Umbilical cord (tissue), 2 donors: ENCODE measurements at places on chromosomes 5 and 9.

DNA sequence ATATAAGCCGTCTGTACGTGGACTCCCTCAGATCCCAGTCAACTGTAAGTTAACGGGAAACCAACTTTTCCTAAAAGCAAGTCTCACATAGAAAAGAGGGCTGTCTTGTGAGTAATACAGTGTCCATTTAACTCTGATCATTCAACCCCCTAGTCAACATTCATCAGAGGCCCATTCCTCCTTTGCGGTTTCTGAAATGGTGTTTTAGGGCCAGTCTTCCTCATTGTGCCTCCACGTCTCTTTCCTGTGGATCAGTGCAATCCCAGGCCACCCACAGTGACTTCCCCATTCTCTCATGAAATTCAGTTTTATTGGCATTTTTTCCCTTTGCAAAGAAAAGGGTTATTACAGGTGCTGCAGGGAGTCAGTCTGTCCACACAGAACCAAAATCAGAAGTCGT, 261.8 kb downstream of the NR3C1 start:
- DNase-seq = no peak

- no peak for DNase-seq
Observed at GRCh38 chr9:127970401-127971313, 10.1 kb downstream of the EEIG1 start.

GRCh38 chr5:68137511-68138140, 77.9 kb upstream of the PIK3R1 start:
- no peak for DNase-seq

- DNase-seq = no peak
Observed at GRCh38 chr9:133103987-133104505, 17.0 kb downstream of the RALGDS start.

DNA sequence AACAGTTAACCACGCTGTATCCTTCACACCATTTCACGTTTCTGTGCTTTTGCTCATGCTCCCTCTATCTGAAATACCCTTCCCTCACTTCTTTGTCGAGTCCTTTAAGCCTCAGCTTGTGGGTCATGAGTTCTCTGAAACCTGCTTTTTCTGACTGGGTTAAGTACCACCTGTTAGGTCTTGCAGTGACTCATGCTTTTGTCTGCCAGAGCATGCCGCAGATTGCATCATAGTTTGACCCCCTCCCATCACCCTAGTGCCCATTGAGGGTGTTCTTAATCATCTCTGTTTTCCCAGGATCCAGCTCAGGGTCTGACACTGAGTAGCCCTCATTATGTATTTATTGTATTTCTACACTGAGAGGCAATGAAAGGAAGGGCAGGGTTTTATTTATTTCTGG, 190.2 kb downstream of the ASTN2 start:
- no peak for DNase-seq

DNA sequence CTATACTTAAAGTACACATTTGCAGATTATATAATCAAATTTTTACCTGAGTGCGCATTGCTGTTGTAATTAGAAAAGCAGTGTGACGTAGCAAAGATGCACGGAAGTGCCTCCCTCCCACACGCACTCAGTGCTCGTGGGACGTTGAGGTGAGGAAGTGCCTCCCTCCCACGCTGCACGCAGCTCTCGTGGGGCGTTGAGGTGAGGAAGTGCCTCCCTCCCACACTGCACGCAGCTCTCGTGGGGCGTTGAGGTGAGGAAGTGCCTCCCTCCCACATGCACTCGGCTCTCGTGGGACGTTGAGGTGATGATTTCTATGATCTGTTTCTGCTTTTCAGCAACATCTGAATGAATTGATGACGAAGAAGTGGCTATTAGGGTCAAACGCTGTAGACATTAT, 21.0 kb downstream of the EXOC3 start:
- DNase-seq = no peak

DNA sequence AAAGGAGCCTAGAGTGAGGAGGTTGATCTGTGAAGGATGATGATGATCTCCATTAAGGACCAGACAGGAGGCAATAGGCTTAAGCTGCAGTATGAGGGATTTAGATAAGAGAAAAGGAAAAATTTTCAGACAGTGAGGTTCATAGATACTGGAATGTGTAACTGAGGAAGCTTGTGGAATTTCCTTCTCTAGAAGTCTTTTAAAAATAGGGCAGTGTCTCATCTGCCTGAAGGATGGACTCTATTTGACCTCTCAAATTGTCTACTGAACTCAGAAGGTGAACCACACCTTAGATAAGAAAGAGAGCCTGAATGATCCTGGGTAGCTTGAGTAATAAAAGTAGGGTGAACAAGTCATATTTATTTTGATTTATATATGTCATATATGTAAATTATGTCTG, 148.2 kb upstream of the CDKN2B start:
- DNase-seq = peak; percentile 90

DNA sequence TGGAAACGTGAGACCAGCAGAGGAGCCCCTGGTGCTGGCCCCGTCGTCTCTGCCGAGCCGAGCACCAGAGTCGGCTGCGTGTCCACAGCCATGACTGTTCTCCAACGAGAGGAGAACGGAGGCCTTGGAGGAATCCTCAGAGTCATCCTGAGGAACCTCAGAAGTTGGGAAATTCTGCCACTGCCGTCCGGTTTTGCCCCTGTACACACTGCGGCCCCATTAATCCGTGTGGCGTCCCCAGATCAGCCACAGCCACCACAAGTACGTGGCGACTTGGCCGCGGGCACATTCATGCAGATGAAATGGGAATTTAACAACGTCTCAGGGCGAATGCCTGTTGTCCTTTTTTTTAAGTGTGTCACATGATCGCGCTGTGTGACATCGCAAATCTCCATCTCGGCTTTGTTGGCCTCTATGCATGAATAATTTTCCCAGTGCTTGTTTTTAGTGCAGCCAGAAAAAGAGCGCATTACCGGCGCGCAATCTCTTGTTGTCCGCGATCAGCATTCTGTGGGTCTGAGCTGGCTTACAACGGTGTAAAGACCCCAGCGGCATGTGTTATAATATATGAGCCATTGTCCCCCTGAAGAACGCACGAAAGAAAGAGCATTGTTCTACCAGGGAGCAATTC, 323.0 kb upstream of the IRX4 start:
- no peak for DNase-seq

DNA sequence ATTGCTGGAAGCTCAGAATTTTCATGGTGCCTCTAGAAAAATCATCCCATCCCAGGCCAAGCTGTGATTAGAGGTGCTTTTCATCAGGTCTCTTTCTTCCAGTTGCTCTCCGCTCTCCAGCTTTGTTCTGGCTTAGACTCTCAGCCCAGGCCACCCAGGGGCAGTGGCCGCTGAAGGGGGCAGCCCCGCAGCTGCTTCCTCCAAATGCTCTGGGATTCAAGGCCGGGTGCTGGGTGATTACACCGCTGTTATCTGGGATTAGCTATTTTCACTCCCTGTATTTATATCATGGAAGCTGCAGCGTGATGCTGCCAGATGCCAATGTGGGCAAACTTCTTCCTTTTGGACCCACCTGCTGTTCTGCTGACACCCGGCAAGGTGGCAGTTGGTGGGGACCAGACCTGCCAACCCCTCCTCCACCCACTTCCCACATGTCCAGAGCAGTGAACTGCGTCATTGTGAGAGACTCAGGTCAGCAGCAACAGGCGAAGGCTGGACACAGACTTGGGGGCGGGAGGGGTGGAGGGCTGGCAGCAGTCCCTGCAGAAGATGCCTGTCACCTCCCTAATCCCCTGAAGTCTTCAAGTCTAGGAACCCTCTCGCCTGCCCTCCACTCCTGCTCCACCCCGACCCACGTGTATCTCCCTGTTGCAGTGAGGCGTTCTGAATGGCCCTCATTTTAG, 33.9 kb upstream of the NKX2-5 start:
- DNase-seq = no peak

GRCh38 chr9:109001275-109001676, 12.0 kb downstream of the CTNNAL1 start:
- no peak for DNase-seq

GRCh38 chr5:59637884-59638580, 255.5 kb downstream of the PDE4D start:
- no peak for DNase-seq

DNA sequence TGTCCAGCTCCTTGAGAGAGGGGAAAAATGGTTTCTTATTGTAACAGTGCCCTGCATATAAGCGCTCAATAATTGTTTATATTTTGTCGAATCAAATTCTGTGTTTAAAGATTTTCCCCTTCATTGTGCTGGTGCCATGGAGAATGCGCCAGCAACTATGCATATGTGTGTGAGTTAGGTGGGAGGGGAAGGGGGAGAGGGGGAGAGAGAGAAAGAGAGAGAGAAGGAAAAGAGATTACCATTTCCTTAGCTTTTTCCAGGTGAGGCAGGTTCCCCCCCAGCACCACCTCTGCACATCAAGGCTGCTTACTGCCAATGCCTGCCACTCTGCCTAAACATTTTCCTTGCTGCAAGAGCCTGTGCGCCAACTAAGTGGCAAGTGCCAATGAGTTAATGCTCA, 111.0 kb downstream of the PJA2 start:
- DNase-seq = no peak

GRCh38 chr5:168879331-168879730, 300.2 kb upstream of the PANK3 start:
- DNase-seq = no peak

- peak; percentile 14 for DNase-seq
Observed at GRCh38 chr9:68540712-68541535, at the start of gene TMEM252. TMEM252 (minus strand) TSS chr9:68540883; CDS start chr9:68540814, 69 bp downstream.

DNA sequence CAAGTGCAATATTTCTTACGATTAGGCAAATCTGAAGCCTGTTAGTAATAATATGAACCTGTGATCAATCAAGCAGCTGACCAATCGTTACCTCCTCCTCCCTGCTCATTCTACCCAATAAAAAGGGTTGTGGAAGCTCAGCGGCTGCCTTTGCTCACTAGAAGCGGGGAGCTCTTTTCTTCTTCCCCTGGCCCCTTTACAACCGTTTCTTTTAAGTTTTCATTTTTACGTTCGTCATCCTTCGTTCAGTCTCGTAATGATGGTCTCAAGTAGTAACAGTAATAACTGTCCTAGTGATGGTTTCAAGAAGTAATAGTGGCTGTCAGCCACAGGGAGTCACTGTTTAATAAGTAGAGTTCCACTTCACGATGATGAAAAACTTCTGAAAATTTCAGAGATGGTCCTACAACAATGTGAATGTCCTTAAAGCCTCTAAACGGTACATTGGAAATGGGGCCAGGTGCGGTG, 6.2 kb downstream of the UGT3A2 start:
- DNase-seq = no peak

DNA sequence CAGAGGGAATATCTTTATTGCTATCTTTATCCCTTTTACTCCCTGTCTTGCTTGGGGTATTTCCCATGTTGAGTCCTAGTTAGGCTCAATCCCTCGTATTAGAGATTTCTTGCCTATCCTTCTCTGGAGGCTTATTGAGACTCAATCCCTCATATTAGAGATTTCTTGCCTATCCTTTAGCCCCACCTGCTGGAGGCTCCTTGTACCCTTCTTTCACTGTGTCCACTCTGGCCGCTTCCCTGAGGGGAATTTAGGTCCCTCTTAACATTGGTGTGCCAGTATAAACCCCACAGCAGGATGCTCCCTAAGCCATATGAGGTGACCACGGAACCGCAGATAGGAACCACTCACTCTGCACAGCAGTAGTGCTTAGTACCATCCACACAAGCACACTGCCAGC, 110.7 kb upstream of the MAMDC2 start:
- DNase-seq = no peak

DNA sequence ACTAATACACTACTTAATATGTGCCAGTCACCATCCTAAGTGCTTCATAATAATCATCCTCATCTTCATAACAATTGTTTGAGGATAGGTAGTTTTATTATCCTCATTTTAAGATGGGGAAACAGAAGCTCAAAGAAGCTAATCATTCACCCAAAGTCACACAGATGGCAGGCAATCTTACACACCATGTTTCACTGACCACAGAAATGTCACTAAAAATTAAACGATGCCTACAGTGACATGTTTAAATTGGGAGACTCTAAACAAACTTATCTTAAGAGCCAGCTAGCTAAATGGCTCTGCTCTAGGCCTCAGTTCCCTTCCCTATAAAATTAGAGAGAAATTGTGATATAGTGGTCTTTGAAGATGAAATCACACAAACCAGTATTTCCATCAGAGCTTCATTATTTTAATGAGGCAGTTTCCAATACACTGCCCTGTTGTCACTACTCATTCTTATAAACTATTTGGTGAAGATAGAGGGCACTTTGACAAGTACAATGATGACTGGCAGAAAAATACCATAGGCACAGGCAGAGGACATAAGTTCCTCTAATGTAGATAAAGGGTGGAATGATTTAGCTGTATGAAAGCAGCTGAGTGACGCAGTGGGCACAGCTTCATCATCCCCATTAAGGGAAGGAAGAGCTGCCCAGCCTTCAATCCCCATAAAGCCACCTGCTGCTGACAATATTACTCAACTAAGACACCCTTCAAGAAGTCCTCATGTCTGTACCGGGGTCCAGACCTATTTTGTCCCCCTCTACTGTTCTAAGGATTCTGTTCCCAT, 224.1 kb downstream of the ACTL7B start:
- DNase-seq = no peak

GRCh38 chr5:155046591-155046990, 33.0 kb downstream of the KIF4B start:
- DNase-seq = no peak

GRCh38 chr9:93292288-93292615, 108.3 kb downstream of the WNK2 start:
- no peak for DNase-seq
